ENCODE measurements at places on chromosomes 2 and 18.

DNA sequence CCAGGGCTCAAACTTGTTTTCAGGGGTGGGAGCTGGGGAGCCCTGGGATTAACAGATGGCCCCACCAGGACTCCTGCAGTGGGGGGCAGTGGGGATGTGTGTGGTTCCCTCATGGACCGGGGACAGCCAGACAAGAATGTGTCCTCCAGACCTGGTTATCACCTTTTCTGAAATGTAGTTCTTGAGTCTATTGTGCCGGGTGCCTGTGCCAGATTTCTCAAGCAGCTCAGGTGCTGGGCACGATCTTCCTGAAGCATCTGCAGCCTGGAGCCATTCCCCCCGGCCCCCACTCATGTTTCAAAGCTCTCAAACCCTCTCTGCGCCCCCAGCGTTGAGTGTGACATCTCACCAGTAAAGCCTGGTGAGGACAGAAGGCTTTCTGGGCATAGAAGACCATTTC is 48.4 kb upstream of the HAAO start:
- no peak for DNase-seq

DNA sequence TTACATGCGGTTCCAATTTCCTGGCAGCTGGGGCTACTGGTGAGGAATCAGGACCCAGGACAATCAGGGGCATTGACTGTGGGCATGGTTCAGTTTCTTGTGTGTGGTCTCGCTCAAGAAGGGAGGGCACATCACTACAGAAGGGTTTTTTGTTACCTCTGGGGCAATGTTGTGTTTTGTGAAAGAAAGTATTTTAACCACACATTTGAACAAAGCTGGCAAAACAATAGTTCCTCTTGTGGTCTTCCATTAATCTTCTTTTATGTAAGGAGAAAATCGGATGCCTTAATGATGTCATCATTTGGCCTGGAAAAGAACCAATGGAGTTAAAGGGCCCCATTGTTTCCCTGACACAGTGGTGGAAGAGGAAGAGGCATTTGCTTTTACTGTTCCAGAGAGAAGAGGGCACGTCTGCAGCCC is 197.4 kb downstream of the SH3BP4 start:
- no peak for DNase-seq

GRCh38 chr18:31373641-31374040 is 2.9 kb upstream of the DSG4 start:
- no peak for DNase-seq

DNA sequence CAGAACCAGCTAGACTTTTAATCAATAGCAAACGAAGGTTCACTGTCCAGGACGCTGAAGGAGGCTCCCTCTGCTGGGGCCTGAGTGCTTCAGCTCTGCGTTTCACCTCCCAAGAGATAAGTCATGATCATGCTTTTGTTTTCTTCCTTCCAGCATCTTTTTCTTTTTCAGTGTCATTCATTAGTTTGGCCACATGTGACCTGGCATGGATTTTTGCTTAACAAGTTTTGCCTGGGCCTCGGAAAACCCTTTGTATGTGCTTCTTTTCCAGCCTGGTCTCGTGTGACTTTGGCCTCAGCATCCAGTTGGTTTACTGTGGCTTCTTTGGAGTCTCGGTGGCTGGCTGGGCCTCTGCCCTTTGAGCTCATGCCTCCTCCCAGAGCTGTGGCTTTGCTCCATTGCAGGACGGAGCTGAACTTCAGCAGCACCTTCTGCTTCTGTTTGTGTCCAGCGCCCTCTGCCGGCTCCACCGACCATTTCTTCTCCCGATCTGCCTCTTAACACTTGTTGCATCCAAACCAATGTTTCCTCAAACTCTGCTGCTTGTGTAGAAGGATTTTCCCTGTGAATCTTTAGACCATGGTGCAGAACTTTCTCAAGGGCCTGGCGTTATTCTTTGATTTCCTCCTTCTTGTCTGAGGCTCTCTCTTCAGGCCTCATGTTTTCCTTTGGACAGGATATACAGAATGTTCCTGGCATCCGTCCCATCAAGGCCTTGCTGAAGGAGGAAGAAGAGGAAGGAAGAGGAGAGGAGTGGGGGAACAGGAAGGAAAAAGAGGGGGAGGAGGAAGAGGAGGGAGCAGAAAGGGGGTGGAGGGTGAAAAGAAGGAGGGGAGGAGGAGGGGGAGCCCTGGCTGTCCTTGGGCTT is 23.6 kb upstream of the HES6 start:
- peak; percentile 74 for DNase-seq

DNA sequence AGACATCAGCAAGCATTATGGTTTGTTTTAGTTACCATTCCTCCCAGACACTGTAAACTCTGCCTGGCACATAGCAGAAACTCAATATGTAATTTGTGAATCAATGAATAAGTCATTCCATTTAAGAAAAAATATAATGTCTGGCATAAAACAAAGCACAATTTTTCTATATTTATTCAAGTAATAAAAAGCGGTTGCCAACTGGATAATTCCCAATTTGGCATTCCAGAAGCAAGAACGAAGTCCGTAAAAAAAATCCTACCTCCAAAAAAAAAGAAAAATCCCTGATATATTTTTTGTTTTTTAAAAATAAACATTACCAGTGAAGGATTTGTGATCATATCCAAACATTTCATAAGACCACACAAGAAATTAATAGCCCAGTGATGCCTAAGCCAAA is 351.3 kb upstream of the LRRTM4 start:
- no peak for DNase-seq

All from HFF-Myc (cell line).